ENCODE measurements at places on chromosomes 12 and 14. TPM values are rescaled to one million over a fixed set of nuclear protein-coding genes. Genes with fewer than 3 reads are reported as not detected.

DNA sequence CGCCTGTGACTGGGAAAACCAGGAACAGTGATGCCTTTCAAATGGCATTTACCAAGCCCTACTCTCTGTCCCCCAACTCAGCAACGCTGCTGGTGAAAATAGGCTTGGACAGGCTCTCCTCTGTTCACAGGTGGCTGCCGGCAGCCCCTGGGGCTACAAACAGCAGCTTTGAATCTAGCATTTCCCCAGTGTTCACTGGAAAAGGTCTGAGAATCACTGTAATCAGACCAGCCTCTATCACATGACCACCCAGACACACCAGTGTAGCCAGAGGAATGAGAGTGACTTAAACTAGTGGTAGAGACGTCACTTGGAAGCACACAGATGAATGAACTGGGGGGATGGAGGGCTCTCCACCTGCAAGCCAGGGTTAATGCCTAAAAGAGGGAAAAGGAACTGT is 151.8 kb downstream of the FOXN3 start:
- no peak for ATAC-seq

- no peak for ATAC-seq
Observed at GRCh38 chr12:57754411-57755193, at the start of gene MARCHF9. MARCHF9 (plus strand) TSS chr12:57755103; CDS start chr12:57755529, 426 bp downstream.

DNA sequence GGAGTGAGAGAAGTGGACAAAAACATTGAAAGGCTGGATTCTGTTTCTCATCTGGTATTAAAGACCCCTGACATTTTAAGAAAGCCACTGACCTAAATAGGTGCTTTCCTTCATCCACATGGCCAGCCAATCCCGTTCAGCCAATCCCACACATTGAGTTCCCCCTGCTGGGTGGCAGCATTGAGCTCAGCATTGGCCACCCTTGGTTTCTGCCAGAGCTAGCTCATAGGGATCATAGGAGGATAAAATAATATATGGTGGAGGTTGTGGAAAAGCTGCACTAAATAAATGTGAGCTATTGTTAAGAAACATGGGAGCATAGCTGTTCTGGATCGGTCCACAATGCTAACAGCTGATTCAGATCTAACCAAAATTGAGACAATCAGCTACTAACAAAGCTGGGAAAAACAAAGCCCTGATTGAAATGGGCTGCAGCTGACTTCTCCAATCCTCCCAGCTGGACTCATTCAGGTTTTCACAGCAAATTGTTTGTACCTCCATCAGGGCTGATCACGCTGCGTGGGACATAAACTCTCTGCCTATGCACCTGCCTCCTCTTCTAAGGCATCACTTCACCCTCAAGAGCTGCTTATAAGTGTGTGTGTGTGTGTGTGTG is 256.5 kb downstream of the EMP1 start:
- ATAC-seq = no peak

DNA sequence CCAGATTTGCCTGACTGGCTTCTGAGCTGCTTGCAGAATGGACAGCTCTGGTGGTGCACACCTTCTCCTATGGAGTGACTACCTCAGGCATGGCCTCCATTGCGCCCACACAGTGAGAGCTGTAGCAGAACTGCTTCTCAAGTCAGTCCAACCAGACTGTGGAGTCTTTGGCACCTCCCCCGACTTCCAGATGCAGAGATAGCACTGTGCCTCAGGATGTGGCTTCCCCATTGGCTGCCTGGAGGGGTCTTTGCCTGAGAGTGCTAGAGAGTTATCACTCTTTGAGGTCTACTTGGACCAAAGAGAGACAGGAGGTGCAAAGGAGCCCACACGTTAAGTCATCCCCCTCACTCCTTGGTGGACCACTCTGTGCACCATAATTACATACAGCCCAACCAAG is 44.8 kb upstream of the FRS2 start:
- no peak for ATAC-seq

Gene RFLNA
- total RNA-seq = 0.54 TPM

Gene RDH16
- 0.27 TPM for total RNA-seq
